ENCODE measurements at places on chromosomes 16 and 17. TPM values are rescaled to one million over a fixed set of nuclear protein-coding genes. Genes with fewer than 3 reads are reported as not detected.
A peak's percentile ranks its signal among the peaks of the same experiment; 100 is the strongest.

DNA sequence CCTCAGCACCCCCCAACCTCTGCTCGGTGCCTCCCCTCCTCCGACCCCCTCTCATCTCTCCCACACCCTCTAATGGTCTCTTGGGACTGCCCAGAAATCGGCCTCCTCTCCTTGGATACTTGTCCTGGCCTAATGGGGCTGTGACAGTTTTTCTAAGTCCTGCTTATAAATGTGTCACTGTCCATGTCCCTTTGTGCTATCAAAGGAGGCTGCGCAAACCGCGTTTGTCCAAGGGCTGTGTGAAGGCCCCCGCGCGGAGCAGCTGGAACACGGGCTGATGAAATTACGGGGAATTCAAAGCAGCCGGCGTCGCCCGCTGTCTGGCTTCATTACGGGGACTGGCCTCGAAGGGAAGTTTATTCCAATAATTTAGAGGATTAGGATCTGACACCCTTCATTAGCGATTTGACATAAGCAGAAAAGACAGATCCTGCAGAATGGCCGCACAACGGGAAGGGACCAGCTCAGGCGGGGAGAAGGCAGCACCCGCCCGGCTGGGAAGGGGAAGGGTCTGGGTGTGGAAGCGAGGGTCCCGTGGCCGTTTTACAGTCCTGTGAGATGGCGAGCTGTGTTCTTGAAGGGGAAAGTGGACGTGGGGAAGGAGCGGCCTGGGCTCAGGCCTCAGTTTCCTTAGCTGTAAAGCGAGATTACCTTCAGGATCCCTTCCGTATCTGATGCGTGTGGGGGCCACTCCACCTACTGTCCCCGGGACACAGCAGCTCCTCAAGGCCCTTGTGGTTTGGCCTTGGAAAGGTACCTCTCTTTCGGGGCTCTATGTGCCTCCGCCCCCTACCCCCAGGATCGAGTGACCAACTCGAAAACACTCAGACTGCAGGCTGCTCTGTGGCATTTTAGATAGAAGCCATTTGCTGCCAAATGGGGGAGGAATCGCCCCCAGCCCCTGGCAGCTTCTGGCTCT, 1.6 kb upstream of the WFIKKN2 start:
- no peak overlapping the region for H3K27ac ChIP-seq
- DNase-seq = no peak

Gene HBA2
- total RNA-seq = 1.4 TPM

DNA sequence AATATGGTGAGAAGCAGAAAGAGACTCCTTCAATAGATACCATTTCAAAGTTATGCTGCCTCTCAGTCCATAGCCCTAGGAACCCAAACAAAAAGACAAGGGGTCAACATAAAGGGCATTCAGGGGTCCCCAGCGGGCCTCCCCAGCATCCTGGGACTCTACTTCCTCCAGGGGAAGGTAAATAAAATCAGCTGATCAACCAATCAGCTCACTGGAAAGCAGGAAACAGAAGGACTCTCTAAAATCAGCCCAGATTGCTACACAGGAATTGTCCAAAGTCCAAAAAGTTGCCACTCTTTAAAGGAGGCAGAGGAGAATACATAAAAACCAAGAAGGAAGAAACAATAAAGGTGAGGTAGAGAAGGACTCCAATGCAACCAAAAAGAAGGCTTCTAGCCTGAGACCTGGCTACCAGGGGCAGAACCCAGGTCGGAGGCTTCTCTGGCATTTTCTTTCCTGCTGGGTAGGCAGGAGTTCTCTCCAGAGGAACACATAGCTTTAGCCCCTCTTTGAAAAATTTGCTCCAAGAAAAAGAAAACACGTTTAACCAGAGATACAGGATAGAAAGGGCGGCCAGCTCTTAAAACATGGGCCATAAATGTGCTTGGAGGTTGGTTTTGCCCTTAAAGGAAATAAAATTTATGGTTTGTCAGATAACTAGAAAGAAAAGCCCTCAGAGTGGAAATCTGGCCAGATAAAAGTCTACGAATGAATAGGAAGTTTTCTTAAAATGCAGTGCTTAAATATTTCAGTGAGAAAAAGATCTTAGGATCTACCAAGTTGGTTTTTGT, 404.6 kb downstream of the SOX9 start:
- no peak for DNase-seq
- H3K27me3 ChIP-seq = no peaks in the 10 kb centered on the region
- no peaks in the 10 kb centered on the region for H3K36me3 ChIP-seq

- DNase-seq = no peak
- no peak overlapping the region for H3K27ac ChIP-seq
- no peaks in the 10 kb centered on the region for H3K27me3 ChIP-seq
- H3K4me1 ChIP-seq = peaks cover 13% of the 10 kb centered on the region
- H3K4me3 ChIP-seq = no peak overlapping the region
Observed at GRCh38 chr17:74117087-74117698, 86.3 kb upstream of the RPL38 start.

DNA sequence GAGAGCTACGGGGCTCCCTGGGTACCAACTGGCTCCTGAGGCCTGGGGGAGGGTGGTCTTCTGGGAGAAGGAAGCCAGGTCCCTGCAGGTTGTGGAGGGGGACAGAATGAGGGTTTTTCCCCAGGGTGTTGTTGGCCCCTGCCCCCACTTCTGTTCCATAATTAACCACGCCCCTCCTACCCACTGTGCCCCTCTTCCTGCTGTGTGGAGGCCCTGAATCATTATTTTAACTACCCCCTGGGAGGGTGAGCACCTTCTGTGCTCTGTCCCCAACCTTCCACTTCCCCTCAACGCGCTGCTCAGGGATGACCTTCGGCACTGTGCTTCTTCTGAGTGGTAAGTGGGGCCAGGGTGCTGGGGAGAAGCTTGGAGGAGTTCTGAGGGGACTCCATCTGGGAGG, at the start of gene ITGAD:
Gene ITGAD (plus strand): TSS at position 280 of the 400 bp plus-strand sequence. CDS start 26 bp downstream, at position 306.
- no peak within 1 kb of the TSS for H3K4me3 ChIP-seq
- DNase-seq = no peak
- no peak within 1 kb of the TSS for H3K27ac ChIP-seq
- H3K4me1 ChIP-seq = no peaks in the 10 kb centered on the region
- H3K36me3 ChIP-seq = no peaks in the 10 kb centered on the region

GRCh38 chr17:76528528-76529223, 8.8 kb downstream of the CYGB start:
- H3K4me1 ChIP-seq = peaks cover 50% of the 10 kb centered on the region
- H3K36me3 ChIP-seq = no peaks in the 10 kb centered on the region
- peak overlapping the region; percentile 66 for H3K27ac ChIP-seq
- no peaks in the 10 kb centered on the region for H3K27me3 ChIP-seq
- DNase-seq = no peak

DNA sequence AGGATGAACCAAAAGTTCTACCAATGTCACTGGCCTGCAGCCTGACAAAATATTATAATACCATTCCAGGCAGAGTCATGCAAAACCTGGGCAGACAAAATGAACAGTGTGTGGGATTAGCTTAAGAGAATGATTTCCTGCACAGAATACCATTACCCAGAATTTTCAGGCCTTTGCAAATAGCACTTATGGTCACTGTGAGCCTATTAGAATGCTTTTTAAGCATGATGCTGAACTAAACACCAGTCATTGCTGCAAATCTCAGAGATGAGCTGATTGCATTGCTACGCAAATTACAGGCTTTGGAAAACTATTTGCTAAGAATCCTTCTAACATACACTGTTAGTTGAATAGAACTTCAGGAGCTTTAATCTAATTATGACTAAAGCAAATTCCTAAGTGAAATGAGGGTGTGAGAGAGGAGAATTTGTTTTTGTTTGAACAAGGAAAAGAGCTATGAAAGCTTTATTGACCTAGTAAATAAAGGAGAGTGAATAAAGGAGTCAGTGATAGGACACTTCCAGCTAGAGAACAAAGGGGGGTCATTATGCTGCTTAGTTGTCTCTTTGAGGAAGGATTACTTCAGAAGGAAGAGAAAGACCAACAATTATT, 398.8 kb downstream of the HS3ST3B1 start:
- no peak for DNase-seq
- no peak overlapping the region for H3K4me3 ChIP-seq
- no peaks in the 10 kb centered on the region for H3K4me1 ChIP-seq
- no peak overlapping the region for H3K27ac ChIP-seq

DNA sequence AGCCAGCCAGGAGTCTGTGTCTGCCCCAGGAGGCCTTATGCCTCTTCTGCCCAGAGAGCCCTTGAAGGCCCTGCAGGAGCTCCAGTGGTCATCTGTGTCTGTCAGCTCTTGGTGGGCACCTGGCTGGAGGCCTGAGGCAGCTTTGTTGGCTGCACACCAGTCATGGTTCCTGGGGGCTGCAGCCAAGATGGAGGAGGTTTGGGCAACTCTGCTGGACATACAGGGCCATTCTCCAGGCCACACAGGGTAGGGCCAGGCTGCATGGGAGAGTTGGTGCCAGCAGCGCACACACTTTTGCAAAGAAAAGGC, 29.4 kb downstream of the B9D1 start:
- no peaks in the 10 kb centered on the region for H3K36me3 ChIP-seq
- H3K4me1 ChIP-seq = peaks cover 21% of the 10 kb centered on the region
- H3K27ac ChIP-seq = no peak overlapping the region
- DNase-seq = no peak
- H3K4me3 ChIP-seq = no peak overlapping the region
- H3K27me3 ChIP-seq = no peaks in the 10 kb centered on the region

Gene TMC8
- 0.38 TPM for total RNA-seq

DNA sequence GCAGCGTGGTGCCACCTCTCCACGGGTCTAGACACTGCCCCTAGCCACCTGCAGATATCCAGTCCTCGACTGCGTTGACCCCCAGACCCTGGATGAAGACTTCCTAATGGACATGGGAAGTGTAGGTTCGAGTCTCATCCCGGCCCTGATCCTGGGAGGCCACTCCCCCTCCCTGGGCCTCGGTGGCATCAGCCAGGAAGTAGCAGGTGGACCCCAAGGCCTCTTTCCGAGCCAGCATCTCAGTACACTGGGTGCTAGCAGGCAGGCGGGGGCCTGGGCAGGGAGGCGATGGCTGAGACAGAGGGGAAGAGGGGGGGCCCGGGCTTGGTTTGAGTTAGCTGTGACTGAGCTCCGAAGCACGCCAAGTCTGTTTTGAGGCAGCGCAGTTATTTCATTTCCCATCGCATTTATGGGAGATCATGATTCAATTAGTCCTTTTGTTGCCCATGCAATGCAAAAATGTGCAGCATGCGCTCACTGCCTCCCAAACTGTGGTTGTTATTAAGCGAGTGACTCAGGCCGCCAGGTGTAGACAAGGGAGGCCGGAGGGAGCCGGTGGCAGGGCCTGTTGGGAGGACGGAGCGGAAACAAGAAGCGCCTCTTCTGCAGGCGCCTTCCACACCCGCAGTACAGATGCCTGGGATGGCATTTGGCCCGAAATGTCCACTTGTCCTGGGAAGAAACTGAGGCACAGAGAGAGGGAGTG, 25.3 kb upstream of the ZNF469 start:
- H3K27me3 ChIP-seq = peaks cover 9% of the 10 kb centered on the region
- no peaks in the 10 kb centered on the region for H3K36me3 ChIP-seq
- H3K4me1 ChIP-seq = no peaks in the 10 kb centered on the region
- no peak overlapping the region for H3K4me3 ChIP-seq

Gene MAZ
- 247 TPM for total RNA-seq

DNA sequence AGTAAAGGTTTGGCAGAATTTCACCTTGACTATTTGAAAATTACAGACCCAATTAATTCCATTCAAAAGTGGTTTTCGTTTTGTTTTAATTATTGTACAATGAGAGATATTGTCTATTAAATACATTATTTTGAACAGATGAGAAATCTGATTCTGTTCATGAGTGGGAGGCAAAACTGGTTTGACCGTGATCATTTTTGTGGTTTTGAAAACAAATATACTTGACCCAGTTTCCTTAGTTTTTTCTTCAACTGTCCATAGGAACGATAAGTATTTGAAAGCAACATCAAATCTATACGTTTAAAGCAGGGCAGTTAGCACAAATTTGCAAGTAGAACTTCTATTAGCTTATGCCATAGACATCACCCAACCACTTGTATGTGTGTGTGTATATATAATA, 72.6 kb downstream of the CDK12 start:
- H3K4me1 ChIP-seq = no peaks in the 10 kb centered on the region
- H3K27me3 ChIP-seq = no peaks in the 10 kb centered on the region
- H3K4me3 ChIP-seq = no peak overlapping the region

- no peak overlapping the region for H3K27ac ChIP-seq
- H3K4me3 ChIP-seq = no peak overlapping the region
- no peak for DNase-seq
- H3K36me3 ChIP-seq = no peaks in the 10 kb centered on the region
Observed at GRCh38 chr17:6067060-6067459, 3.1 kb upstream of the WSCD1 start.

GRCh38 chr17:80393961-80394360, 21.0 kb upstream of the ENDOV start:
- H3K4me3 ChIP-seq = no peak overlapping the region
- no peak for DNase-seq
- peaks cover 13% of the 10 kb centered on the region for H3K36me3 ChIP-seq
- H3K4me1 ChIP-seq = no peaks in the 10 kb centered on the region

DNA sequence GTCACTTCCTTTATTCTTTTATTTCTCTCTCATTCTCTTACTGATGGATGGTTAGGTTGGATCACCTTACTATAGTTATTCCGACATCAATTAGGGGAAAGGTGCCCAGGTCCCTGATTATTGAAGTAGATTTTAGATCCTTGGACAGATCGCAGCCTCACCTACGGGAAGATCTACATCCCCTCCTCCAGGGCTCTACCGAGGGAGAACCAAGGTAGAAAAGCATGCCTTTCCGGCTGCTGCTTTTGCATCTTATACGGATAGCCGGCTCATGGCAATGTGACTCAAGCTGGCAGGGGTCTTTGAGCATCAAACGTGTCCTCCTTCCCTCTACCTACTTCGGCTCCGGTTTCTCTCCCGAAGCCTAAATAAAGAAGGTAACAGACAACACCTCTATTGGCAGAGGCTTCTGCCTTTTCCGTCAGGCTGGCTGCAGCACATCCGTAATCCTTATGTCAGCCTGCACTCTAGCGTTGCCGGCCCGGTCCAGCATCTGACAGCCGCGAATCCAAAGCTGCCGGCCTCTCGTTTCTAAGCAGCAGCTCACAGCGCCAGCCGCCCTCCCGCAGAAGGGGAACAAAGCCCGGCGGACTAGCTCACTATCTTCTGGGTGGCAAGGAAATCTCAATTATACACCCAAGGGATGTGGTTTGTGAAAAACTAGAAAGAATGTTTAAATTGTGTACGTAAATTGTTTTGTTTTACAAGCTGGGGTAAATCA, 46.9 kb downstream of the IRX6 start:
- peaks cover 26% of the 10 kb centered on the region for H3K27me3 ChIP-seq
- H3K36me3 ChIP-seq = no peaks in the 10 kb centered on the region
- no peak overlapping the region for H3K4me3 ChIP-seq
- DNase-seq = peak; percentile 14
- H3K27ac ChIP-seq = no peak overlapping the region

Gene NPIPA2
- total RNA-seq = 1.1 TPM

DNA sequence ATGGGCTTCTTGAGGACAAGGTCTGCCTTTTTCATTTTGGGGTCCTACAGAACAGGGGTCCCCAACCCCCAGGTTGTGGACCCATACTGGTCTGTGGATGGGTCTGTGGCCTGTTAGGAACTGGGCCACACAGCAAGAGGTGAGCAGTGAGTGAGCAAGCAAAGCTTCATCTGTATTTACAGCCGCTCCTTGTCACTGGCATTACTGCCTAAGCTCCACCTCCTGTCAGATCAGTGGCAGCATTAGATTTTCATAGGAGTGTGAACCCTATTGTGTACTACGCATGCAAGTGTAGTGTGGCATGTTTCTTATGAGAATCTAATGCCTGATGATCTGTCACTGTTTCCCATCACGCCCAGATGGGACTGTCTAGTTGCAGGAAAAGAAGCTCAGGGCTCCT, 33.9 kb downstream of the ERN1 start:
- no peaks in the 10 kb centered on the region for H3K27me3 ChIP-seq
- DNase-seq = no peak
- H3K4me1 ChIP-seq = no peaks in the 10 kb centered on the region

Gene CDK3
- 7.5 TPM for total RNA-seq

Data from astrocyte (in vitro differentiated cells and primary cell).